ENCODE measurements at places on chromosomes 13 and 19.

DNA sequence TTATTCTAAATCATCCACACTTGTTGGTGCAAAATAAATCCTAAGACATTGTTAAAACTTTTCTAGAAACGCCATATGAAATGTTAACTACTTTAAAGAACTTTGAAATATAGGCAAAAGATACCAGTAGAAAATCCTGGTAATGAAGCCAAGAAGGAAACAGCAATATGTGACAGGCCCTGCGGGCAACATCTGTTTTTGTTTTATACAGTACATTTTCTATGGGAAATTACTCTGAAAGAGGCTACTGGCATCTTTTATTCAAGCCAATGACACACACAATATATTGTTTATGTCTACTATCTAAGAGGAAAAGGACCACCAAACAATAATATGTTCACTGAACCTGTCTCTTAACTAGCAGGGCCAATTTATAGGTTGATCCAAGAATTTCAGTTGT, 829.7 kb downstream of the PCDH17 start:
- no peak for DNase-seq

GRCh38 chr19:3233831-3234230, 9.4 kb downstream of the CELF5 start:
- DNase-seq: no peak

GRCh38 chr19:17025991-17026658, 485 bp downstream of the CPAMD8 start:
- DNase-seq: no peak

DNA sequence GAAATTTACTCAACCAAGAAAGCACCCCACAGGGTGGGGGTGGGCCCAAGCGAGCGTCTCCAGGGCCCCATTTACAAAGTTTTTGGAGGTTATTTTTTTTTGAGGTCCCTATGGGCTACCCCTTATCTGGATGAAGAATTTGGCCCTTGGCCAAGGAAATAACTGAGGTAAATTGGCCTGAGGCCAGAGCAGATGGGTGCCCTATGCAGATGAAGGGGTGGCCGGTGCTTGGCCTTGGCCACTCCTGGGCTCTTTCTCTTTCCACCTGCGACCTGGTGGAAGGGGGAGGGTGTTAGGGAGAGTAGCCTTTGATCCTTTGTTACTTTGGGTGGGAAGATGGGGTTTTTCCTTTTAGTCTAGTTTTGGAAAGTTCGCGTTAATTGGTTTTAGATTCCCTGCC, 15.5 kb downstream of the ZNF701 start:
- DNase-seq: no peak

DNA sequence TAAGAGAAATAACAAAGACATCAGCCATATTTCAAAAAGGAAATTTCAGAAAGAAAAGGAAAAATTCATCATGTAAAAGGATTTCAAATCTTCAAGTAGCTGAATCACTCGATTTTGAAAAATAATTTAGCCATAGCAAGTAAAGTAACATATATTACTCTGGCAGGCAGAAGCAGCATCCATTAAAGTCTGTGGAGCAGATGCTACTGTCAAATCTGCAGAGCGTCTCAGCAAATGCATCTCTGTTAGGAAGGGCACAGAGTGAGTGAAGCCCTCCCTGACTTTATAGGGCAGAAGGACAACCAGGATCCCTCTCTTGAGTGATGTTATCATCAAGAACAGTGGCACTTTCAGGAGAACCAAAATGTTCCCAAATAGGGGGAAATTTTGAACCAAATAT, 445.5 kb downstream of the EFNB2 start:
- no peak for DNase-seq

GRCh38 chr13:20525144-20525600, 485 bp downstream of the CRYL1 start:
- peak; percentile 58 for DNase-seq

DNA sequence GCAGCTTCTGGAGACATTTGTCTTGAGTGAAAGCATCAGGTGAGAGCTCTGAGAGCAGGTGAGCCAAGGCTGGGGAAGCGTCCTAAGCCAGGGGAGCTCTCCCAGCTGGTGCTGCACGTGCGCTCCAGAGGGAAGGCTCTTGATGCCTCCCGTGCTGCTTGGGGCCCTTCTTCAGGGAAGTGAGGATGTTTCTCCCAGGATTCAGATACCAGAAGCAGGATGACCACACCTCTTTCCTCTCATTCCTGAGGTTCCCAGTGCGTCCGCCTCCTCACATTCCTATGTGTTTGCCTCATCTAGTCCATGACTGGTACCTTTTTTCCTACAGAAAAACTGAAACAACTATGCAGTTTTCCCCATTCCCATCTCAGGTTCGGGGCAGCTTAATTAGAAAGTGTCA, 231.0 kb upstream of the IRS2 start:
- DNase-seq: no peak

GRCh38 chr13:41851351-41851750, 109.6 kb downstream of the VWA8 start:
- DNase-seq: no peak

DNA sequence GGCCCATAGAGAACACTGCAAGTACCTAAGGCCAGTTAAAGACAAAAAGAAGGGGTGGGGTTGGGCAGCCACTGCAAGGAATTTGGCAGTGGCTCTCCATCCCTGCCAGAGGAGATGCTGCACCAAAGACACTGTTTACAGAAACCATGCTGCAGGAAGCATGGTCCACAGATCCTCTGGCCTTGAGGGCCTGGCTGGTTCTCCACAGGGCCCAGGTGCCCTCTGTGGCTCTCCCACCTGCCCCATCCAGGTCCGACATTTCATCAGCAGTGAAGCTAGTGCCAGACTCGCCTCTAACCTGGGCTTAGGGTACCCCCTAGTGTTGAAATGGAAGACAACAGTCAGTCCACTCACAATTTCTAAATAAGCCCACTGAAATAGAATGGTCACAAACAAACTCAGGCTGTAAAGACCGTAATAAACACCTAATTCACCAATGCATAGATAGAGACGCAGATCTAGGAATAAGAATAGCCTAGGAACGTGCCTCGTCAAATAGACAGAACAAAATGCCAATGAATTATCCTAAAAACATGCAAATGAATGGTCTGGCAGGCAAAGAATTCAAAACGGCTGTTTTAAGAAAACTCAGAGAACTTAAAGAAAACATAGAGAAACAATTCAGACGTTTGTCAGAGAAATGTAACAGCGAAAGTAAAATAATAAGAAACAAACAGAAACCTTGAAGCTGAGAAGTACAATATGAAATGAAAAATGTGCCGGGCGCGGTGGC, 23.3 kb downstream of the LYPD4 start:
- peak; percentile 12 for DNase-seq
